ENCODE measurements at places on chromosomes 7 and 10.
A peak's percentile ranks its signal among the peaks of the same experiment; 100 is the strongest.

DNA sequence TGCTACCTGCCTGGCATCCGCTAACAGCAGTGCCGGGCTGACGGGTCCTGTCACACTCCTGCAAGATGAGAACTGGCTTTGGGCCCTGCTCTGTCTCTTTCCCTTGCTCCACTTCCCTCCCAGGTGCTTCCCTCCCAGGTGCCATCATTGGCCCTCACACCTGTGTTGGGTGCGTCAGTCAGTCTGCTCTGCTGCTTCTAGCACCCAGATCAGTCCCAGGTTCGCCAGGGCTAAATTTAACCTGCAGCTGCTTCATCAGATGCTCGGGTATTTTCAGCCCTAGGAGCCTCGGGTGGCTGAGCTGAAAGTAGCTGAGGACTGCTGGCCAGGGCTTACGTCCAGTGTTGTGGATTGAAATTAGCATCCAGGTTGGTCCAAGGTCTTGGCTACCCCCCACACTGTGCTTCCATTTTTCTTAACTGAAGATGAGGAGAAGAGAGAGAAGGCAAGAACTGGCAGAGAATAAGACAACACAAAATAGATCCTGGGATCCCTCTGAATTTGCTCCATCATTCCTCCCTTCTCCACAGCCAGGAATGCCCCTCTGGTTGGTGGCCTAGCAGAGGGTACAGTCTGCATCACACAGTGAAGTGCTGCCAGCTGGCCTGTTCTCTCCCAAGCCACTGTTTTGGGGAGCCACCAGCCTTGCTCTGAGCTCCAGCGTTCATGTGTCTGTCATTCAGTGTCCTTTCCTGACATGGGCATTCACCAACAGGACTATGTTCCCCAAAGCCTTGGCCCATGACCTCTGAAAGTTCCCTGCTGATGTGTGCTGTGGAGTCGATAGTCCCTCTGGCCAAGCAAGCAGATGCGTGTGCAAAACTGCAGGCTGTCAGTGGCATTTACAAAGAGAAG lies 65.9 kb upstream of the SYPL1 start:
- DNase-seq: no peak

DNA sequence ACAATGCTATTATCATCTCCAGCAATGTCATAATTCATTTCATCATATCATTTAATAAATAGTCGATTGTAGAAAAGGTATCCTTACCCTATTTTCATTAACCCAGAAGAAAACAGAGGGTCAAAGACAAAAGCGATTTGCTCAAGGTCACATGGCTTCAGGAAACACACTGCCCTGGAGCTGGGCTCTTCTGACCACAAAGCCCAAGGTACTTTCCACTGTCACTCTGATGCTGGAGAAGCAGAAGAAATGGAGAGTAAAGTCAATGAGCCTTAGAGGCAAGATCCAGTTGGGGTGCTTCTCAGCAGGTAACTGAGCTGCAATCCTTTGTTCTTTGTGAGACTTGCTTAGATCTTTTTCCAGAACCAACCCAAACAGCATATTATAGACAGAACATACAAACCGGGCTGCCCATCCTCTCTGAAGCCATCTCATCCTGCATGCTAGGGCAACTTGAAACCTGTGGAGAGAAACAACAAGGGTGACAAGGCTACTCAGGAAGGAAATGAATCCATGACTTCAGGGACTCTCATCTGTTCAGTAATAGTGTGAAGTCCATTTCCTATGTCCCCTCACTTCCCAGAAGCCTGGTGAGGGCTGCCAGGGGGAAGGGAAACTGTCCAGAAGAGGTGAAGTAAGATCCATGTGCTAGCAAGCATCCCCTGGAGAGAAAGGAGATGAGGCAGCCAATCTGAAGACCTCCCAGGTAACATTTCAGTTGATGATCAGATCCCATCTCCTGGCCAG lies 148.6 kb upstream of the SVIL start:
- DNase-seq: peak; percentile 19

GRCh38 chr10:7260412-7260900 lies 150.4 kb downstream of the SFMBT2 start:
- peak; percentile 91 for DNase-seq

GRCh38 chr7:46390042-46390441 lies 469.0 kb upstream of the IGFBP3 start:
- DNase-seq: no peak

Data from fibroblast of the aortic adventitia (primary cell).